ENCODE measurements at places on chromosomes 6 and 20.

- DNase-seq: no peak
Observed at GRCh38 chr6:44004136-44004535, 123.1 kb downstream of the MRPL14 start.

DNA sequence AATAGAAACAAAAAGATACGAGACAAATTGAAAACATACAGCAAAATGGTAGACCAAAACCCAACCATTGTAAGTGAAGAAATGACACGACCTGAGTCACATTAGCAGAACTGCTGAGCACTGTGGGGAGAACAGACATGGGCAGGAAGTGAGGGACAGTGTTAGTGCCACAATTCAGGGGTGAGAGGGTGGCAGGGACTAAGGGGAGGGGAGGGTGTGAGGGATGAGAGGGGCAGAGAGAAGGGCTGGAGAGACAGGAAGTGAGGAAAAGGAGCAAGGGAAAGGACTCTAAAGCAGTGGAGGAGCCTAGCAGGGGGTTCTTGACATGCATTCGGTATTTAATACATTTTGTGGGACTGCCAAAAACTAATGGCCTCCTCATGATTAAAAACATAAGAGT lies 45.0 kb upstream of the TRIM26 start:
- DNase-seq: no peak

DNA sequence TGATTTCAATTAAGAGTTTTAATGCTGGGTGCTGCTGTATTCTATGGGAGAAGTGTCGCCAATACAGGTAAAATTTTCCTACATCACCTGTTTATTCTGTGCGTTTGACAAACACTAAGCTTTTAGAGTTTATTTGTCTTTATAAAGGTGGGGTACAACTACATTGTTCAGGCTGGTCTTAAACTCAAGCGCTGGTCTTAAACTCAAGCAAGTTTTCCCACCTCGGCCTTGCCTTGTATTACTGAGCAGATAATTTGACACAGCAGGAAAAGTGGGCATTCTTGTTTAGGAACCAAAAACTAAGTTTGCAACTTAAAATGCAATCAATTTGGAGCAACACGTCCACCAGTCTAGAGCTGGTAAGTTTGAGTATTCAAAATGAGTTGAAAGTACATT lies 112.9 kb upstream of the BTN3A2 start:
- DNase-seq: no peak

DNA sequence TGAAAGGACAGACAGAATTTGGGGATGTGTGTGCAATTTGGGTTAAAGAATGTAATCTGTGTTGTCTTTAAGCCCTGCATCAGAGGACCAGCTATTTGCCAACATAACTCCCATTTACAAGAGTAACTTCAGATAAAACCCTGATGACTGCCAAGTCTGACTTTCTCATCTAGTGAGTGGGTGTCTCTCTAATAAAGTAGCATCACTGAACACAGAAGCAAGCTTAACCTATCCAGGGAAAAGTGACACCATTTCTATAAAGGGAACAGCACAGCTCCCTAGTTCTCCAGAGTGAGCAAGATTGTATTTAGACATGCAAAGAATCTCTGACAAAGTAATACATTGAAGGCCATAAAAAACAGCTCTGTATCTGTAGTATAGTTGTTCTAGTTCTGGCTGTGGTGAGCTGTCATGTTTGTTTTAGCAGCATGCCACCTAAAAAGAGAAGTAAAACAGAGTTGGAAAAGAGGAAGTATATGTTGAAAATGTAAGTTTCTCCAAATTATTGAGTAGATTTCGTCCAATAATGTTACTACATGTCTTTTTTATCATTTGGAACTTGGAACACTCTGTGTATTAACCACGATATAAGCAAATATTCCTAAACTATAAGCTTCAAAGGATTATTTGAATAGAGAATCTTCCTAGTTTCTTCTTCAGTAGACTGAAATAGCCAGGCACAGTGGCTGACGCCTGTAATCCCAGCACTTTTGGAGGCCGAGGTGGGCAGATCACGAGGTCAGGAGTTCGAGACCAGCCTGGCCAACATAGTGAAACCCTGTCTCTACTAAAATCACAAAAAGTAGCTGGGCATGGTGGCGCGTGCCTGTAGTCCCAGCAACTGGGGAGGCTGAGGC lies 8.8 kb upstream of the PIM1 start:
- peak; percentile 19 for DNase-seq

DNA sequence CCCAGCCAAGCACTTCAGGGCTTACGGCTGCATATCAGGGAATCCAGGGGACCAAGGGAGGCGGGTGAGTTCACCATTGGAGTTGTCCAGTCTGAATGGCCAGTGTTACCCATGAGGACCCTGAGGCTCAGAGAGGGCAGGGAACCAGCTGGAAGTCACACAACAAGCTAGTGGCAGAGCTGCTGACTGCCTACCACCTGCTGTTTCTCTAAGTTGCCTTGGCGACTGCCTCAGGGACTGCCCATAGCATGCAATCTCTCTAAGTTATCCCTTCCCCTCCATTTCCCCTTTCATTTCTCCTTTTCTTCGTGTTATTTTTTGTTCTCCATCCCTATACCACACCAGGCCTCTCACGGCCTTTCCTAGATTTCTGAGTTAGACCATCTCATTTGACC lies 71.8 kb upstream of the SIRPA start:
- DNase-seq: no peak

- DNase-seq: peak; percentile 65
Observed at GRCh38 chr20:53660078-53660909, 66.7 kb upstream of the ZNF217 start.

GRCh38 chr20:38680500-38681306 lies 43.6 kb upstream of the SLC32A1 start:
- no peak for DNase-seq

GRCh38 chr20:32004963-32005362 lies 5.3 kb upstream of the CCM2L start:
- DNase-seq: no peak

- no peak for DNase-seq
Observed at GRCh38 chr6:80158478-80158989, 52.1 kb downstream of the BCKDHB start.

DNA sequence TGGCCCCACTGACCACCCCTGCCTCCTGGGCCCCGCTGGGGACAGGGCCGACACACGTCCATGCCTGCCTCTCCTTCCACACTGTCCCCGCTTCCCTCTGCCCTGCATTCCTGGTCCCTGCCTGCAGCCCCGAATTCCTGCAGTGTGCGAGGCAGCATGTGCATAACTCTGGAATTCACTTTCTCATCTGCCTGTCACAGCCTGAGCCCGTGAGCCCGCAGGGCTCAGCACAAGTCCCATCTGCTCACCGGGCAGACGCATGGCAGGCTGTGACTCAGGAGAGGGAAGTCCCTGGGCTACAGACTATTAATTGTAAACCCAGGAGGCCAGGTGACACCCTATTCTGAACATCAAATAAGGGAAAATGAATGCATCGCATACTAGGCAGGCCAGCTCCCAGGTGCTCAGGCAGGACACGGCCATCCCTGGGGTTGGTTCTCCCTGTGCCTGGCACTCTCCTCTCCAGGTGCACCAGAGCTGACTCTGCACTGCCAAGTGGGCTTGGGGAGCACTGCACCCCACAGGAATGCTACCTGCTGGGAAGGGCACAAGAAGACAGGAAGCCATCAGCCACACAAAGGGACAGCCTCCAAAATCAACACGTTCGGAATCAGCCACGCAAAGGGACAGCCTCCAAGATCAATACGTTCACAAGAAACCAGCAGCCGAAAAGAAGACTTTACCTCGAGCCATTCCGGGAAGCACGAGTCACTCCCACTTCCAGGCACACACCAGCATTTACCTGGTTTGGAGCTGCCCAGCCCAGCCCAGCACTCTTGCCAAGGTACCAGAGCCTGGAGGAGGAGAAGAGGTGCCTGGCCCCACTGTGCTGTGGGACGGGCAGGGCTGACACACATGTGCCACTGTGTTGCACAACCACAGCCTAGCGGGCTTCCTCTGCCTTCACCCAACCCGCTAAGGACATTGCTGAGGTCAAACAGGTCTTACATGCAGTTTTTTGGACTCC lies 65.9 kb downstream of the DLL1 start:
- DNase-seq: no peak

- DNase-seq: no peak
Observed at GRCh38 chr6:139925894-139926641, 551.6 kb upstream of the CITED2 start.

- no peak for DNase-seq
Observed at GRCh38 chr20:13455713-13456112, 183.0 kb downstream of the TASP1 start.

DNA sequence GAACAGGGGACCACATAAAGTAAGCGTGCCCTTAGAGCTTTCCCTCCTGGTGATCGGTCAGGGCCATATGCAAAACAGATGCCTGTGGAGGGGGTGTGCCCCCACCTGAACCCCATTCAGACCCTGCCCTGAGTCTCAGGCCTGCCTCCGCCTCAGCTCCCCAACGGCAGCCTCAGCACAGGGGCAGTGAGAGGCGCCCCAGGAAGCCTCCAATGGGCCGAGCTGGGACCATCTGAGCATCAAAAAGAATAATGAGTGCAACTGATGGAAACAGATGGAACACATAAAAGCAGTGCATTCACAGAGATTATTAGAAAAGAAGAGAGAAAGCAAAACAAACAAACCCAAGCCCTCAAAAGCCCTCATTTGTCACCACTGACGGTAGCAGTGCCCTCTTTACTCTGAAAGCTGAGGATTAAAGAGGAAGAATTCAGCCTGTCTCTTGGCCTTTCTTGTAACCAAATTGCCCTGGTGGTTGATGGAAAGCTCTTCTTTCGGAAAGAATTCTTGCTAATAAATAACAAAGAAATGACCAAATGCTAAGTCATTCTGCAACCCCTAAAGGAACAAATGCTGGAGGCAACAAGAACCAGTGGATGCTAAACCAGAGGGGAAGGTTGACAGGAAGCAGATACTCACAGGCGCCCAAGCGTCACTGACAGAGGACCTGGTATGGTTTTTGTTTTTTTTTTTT lies 6.8 kb downstream of the ADISSP start:
- no peak for DNase-seq

- DNase-seq: no peak
Observed at GRCh38 chr20:61284752-61285151, 32.7 kb downstream of the CDH4 start.

DNA sequence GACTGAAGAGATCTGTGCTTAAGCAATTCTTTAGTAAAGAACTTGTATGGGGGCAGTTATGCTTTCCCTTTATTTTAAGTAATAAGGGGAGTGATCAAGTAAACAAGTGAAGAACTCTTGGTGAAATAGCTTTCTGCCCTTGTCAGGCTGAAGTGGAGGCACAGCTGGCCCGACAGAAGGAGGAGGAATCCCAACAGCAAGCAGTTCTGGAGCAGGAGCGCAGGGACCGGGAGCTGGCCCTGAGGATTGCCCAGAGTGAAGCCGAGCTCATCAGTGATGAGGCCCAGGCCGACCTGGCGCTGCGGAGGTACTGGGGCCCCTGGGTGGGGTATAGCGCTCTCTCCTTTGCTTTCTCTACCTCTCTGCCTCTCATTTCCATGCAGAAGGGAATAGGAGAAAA lies 143.3 kb downstream of the MYO6 start:
- DNase-seq: no peak

GRCh38 chr6:72975352-72975752 lies 249.9 kb downstream of the KHDC1L start:
- DNase-seq: no peak

GRCh38 chr20:35054814-35055213 lies 37.8 kb downstream of the TRPC4AP start:
- DNase-seq: no peak

DNA sequence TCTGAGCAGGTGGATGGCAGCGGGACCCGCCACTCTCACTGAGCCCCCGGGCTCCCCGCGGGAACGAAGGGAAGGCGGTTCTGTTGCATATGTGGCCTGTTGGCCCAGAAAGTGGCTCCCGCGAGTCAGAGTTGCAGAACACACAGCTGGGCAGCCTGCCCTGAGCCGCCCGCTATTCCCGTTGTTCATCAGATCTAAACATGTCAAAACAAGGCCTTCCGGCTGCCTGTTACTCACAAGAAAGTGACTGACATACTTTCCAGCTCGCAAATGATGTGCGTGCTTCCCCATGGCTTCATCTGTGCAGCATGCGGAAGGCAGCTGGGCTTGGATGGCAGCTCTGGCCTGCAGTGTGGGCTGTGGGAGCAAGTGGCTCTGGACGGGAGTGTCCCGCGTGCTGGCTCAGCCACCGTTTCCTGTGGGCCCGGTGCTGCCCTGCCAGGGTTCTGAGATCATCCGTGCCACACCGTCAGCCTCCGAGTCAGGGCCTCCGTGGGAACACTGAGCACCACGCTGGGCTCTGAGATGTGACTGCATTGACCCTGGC lies 227.3 kb downstream of the ERMARD start:
- DNase-seq: peak; percentile 5

- no peak for DNase-seq
Observed at GRCh38 chr6:13235339-13235738, 93.0 kb downstream of the TBC1D7 start.

GRCh38 chr6:17865798-17866725 lies 121.4 kb downstream of the KIF13A start:
- peak; percentile 70 for DNase-seq

GRCh38 chr20:40189621-40190020 lies 499.4 kb downstream of the MAFB start:
- DNase-seq: no peak

DNA sequence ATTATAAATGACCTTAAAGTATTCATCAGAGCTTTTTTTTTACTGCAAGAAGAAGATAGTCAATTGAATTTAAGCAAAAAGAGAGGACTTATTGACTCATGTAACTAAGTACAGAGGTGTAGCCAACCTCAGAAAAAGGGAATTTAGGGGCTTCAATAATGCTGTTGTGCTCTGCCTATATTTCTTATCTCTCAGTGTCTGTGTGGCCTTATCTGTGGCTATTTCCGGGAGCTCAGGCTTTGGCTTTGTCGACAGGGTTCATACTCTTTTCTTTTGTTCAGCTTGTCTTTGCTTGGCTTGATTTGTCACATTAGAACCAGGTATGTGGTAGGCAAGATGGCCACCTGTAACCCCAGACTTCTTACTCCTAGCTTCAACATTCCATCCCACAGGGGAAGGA lies 38.6 kb upstream of the FABP7 start:
- DNase-seq: no peak

DNA sequence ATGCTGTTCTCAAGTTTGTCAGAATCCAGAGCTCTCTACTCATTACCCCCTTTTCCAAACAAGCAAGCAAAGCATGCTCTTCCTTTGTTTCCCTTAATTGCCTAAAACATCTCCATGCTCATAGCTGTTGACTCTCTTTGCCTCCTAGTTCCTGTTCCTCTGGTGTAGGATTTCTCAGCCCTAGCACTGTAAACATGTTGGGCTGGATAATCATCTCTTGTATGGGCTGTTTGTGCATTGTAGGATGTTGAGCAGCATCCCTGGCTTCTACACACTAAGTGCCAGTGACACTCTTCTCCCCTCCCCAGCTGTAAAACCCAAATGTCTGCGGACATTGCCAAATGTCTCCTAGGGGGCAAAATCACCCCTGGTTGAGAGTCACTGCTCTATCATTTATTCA lies 14.0 kb downstream of the PPARD start:
- no peak for DNase-seq

- peak; percentile 40 for DNase-seq
Observed at GRCh38 chr20:37522260-37523011, 1.4 kb downstream of the NNAT start.

DNA sequence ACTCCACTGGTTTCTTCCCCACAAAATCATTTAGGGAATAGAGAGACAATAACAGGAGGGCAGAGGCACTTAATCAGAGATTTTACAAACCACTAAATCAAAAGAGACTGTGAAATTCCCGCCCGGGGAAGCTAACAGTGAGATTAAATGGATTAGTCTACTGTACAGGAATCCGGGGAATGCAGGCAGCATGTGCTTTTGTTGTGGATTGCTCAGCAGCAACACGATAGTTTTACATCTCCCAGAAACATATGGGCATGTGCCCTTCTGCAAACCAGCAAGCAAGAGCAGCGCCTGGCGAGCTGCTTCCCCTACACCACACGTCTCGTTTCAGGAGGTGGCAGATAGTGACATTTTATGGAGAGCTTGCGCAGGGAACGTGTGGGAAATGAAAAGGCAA lies 382.3 kb downstream of the CD83 start:
- DNase-seq: peak; percentile 17
